GM12878 (cell line): ENCODE measurements at places on chromosomes 2 and 18.

- no peak overlapping the region for H3K27ac ChIP-seq
- no peaks in the 10 kb centered on the region for H3K36me3 ChIP-seq
- H3K27me3 ChIP-seq = no peaks in the 10 kb centered on the region
- H3K4me3 ChIP-seq = no peak overlapping the region
- no peak for DNase-seq
Observed at GRCh38 chr2:2016651-2017311, 272.5 kb upstream of the PXDN start.

DNA sequence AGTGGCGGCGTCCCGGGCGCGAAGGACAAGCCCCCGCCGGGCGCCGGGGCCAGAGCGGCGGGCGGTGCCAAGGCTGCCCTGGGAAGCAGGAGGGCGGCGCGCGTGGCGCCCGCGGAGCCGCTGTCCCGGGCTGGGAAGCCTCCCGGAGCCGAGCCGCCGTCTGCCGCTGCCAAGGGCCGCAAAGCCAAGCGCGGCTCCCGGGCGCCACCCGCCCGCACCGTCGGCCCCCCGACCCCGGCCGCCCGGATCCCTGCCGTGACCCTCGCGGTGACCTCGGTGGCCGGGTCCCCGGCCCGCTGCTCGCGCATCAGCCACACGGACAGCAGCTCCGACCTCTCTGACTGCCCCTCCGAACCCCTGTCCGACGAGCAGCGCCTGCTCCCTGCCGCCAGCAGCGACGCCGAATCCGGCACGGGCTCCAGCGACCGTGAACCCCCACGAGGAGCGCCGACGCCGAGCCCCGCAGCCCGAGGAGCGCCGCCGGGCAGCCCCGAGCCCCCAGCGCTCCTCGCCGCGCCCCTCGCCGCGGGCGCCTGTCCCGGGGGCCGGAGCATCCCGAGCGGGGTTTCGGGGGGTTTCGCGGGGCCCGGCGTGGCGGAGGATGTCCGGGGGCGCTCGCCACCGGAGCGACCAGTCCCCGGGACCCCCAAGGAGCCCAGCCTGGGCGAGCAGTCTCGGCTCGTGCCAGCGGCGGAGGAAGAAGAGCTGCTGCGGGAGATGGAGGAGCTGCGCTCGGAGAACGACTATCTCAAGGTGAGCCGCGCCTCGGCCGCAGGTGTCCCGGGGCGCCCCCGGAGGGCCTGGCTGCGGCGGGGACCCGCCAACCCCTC is 820 bp downstream of the MTCL1 start:
- H3K4me3 ChIP-seq = peak overlapping the region; percentile 11; the same call in 1 of the 2 replicates
- peaks cover 19% of the 10 kb centered on the region for H3K27me3 ChIP-seq
- no peaks in the 10 kb centered on the region for H3K36me3 ChIP-seq
- H3K27ac ChIP-seq = no peak overlapping the region

GRCh38 chr2:238087211-238087610 is 12.9 kb upstream of the ESPNL start:
- no peaks in the 10 kb centered on the region for H3K27me3 ChIP-seq
- H3K4me1 ChIP-seq = no peaks in the 10 kb centered on the region
- no peak overlapping the region for H3K27ac ChIP-seq
- DNase-seq = no peak

- DNase-seq = no peak
- H3K27ac ChIP-seq = no peak overlapping the region
- H3K27me3 ChIP-seq = no peaks in the 10 kb centered on the region
- no peaks in the 10 kb centered on the region for H3K36me3 ChIP-seq
- no peak overlapping the region for H3K4me3 ChIP-seq
Observed at GRCh38 chr2:210686401-210686800, 130.0 kb downstream of the CPS1 start.

- DNase-seq = no peak
- H3K4me3 ChIP-seq = no peak overlapping the region
- H3K27me3 ChIP-seq = no peaks in the 10 kb centered on the region
- no peaks in the 10 kb centered on the region for H3K4me1 ChIP-seq
- H3K36me3 ChIP-seq = no peaks in the 10 kb centered on the region
- H3K27ac ChIP-seq = no peak overlapping the region
Observed at GRCh38 chr2:53058526-53058925, 709.1 kb upstream of the CHAC2 start.

- no peaks in the 10 kb centered on the region for H3K27me3 ChIP-seq
- H3K4me3 ChIP-seq = no peak overlapping the region
- H3K36me3 ChIP-seq = no peaks in the 10 kb centered on the region
- no peak for DNase-seq
Observed at GRCh38 chr2:214481204-214481603, 70.3 kb downstream of the VWC2L start.

DNA sequence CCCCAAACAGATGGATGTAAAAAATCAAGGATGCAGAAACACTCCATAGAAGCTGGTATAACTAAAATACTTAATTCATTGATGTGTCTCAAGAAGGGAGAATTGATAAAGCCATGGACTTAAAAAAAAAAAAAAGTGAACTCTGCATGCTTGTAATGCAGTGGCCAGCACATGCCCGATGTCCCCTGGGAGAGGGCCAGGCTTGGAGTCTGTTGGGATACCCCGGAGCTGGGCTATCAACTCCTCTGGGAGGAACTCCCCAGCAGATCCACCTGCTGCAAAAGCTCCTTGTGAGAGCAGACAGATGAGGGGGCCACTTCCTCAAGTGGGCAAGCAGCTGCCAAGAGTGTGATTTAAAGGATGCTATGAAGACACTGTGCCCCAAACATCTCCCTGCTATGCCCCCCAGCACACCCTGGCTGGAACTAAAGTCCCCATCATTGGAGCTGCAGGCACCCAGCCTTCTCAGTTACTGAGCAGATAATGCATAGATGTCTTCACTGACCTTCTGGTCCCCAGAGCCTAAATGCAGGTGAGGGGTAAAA is 311.5 kb upstream of the ID2 start:
- DNase-seq = no peak
- H3K27me3 ChIP-seq = no peaks in the 10 kb centered on the region
- H3K4me3 ChIP-seq = no peak overlapping the region
- H3K27ac ChIP-seq = no peak overlapping the region
- peaks cover 9% of the 10 kb centered on the region for H3K4me1 ChIP-seq
- H3K36me3 ChIP-seq = no peaks in the 10 kb centered on the region

- H3K27ac ChIP-seq = no peak overlapping the region
- H3K27me3 ChIP-seq = no peaks in the 10 kb centered on the region
- DNase-seq = no peak
- H3K36me3 ChIP-seq = no peaks in the 10 kb centered on the region
- no peak overlapping the region for H3K4me3 ChIP-seq
Observed at GRCh38 chr2:169485650-169486138, 6.4 kb downstream of the BBS5 start.

- H3K4me3 ChIP-seq = no peak within 1 kb of the TSS
- no peak for DNase-seq
- no peaks in the 10 kb centered on the region; the same call in 1 of the 2 replicates for H3K27me3 ChIP-seq
- H3K4me1 ChIP-seq = no peaks in the 10 kb centered on the region
- H3K27ac ChIP-seq = no peak within 1 kb of the TSS
- no peaks in the 10 kb centered on the region for H3K36me3 ChIP-seq
Observed at GRCh38 chr18:72544092-72544886, at the start of gene CBLN2. Gene CBLN2, minus strand, starts transcription at chr18:72544342. Its CDS starts 2,182 bp downstream, at chr18:72542160.

DNA sequence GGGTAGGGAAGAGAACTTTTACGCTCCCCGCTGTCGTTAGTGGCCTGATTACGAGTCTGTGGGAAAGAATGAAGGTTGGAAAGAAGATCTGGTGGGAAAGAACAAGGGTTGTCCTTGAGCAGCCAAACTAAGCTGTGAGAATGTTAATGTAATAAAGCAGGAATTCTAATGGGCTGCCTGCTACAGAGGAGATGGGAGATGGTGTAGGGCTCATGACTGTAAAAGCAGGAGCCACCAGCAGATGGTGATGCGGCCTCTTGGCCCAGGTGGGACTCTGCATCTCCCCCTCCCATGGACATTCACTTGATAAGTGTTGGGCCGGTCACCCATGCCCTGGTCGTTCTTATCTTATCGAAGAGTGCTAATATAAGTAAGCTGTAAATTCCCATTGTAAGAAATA is 150.0 kb downstream of the NEDD4L start:
- H3K27me3 ChIP-seq = no peaks in the 10 kb centered on the region
- H3K4me3 ChIP-seq = no peak overlapping the region
- no peaks in the 10 kb centered on the region for H3K36me3 ChIP-seq
- H3K4me1 ChIP-seq = no peaks in the 10 kb centered on the region
- H3K27ac ChIP-seq = no peak overlapping the region
- DNase-seq = no peak

DNA sequence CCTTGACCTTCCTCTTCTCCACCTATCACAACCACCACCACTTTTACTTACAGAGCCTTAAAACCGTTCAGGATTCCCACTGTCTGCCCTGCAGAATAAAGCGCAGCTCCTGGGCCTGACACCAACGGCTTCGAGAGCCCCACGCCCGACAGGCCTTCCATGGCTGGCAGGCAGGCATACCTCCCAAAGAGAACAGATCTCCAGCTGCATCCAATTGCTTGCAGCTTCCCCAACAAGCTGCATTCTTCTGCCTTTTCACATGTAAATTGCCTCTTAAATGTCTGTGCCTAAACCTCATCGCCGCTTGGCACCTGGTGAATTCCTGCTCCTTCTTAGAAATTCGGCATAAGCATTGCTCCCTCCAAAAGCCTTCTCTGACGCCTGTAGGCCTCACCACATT is 31.5 kb upstream of the FAM124B start:
- no peak overlapping the region for H3K27ac ChIP-seq
- no peaks in the 10 kb centered on the region for H3K27me3 ChIP-seq
- H3K4me3 ChIP-seq = no peak overlapping the region
- H3K36me3 ChIP-seq = no peaks in the 10 kb centered on the region

DNA sequence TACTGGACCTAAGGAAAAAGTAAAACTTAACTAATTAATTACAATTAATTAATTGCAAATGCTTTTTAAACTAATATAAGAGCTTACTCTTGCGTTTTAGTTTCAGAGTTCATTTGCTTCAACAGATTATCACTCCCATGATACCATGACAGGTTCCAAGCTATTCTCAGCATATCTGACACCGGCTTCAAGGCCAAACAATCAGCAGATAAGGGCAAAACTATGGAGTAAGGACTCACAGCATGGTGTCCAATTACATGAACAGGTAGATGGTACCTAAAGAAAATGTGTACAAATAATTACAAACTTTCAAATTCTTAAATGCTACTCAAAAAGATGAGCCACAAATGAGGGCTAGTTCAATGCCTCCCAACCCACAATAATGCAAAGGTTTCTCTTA is 77.2 kb downstream of the RTTN start:
- DNase-seq = no peak
- no peaks in the 10 kb centered on the region for H3K4me1 ChIP-seq
- no peaks in the 10 kb centered on the region for H3K36me3 ChIP-seq
- H3K4me3 ChIP-seq = no peak overlapping the region

DNA sequence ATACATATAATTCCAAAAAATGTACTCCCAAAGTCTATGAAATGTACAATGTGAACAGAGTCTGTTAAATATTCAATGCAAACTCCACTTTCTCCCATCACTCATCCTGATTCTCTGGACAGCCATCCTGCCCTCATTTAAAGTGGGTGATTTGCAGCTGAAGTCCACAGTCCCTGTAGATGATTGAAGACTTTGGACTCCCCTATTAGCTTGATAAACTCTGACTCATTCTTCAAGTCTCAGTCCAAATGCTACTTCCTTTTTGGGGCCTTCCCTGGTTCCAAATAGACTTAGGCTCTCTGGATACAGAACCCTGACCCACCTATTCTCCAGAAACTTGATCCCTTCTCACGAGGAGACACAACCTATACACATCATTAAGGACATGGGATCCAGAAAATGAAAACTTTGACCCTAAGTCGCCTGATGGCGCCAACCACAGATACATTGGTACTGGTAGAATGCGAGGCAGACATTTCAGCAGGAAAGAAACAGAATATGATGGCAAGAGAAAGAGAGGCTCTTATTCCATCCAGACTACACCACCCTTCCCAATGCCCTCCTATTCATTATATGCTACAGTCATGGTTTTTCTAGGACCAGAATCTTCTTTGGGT is 122.7 kb downstream of the VIT start:
- peaks cover 3% of the 10 kb centered on the region for H3K27me3 ChIP-seq
- no peaks in the 10 kb centered on the region for H3K4me1 ChIP-seq
- DNase-seq = no peak

GRCh38 chr2:234374150-234374508 is 122.8 kb downstream of the ARL4C start:
- no peak for DNase-seq
- H3K4me3 ChIP-seq = no peak overlapping the region
- H3K27ac ChIP-seq = no peak overlapping the region
- no peaks in the 10 kb centered on the region for H3K36me3 ChIP-seq
- H3K4me1 ChIP-seq = no peaks in the 10 kb centered on the region

GRCh38 chr2:26636935-26637334 is 4.2 kb downstream of the CIB4 start:
- H3K36me3 ChIP-seq = no peaks in the 10 kb centered on the region
- no peaks in the 10 kb centered on the region for H3K4me1 ChIP-seq
- H3K27me3 ChIP-seq = peaks cover 3% of the 10 kb centered on the region; the same call in 1 of the 2 replicates
- no peak overlapping the region for H3K27ac ChIP-seq

DNA sequence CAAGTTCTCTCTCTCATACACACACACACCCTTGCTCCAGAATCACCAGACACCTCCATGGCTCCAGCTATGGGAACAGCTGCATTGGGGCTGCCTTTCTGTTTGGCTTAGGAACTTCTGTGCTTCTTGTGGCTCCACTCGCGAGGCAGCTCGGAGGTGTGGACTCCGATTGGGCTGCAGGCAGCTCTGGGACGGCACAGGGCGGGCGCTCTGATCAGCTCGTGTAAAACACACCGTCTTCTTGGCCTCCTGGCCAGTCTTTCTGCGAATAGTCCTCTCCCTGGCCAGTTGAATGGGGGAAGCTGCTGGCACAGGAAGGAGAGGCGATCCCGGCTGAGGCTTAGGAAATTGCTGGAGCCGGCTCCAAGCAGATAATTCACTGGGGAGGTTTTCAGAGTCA is 22.4 kb downstream of the FOSL2 start:
- no peaks in the 10 kb centered on the region for H3K36me3 ChIP-seq
- H3K27me3 ChIP-seq = no peaks in the 10 kb centered on the region
- H3K4me3 ChIP-seq = no peak overlapping the region
- DNase-seq = no peak

- DNase-seq = no peak
- no peaks in the 10 kb centered on the region for H3K4me1 ChIP-seq
- H3K4me3 ChIP-seq = no peak overlapping the region
- H3K27ac ChIP-seq = no peak overlapping the region
Observed at GRCh38 chr18:395456-396250, 104.8 kb downstream of the COLEC12 start.

DNA sequence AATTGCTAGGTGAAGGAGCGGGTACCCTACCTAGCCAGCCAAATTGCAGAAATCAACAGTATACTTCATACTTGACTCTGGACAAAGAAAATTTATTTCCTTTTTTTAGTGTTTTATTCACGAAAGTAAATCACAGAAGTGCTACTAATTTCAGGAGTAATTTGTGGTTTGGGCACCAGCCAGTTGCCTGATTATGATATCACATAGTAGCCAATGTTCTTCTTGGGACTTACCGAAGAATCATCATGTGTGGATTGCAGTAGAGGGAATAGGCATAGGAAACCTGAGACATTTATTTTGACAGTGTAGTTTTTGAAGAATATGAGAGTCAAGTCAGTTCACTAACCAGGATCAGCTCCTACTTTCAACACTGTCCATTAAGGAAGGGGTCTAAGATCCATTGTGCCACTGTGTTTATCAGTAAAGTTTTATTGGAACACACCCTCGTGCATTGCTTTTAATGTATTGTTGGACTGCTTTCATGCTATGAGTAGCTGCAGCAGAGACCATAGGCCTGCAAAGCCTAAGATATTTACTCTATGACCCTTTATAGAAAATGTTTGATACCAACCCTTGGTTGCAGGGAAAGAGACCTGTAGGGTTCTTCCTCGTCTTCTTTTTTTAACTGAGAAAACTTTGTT is 32.1 kb downstream of the TNFRSF11A start:
- peaks cover 6% of the 10 kb centered on the region for H3K4me1 ChIP-seq
- no peak overlapping the region for H3K4me3 ChIP-seq
- no peak for DNase-seq
